ENCODE measurements at places on chromosomes 2 and 18.

GRCh38 chr2:96867756-96868554 lies 1.9 kb downstream of the SEMA4C start:
- H3K4me1 ChIP-seq = peaks cover 36% of the 10 kb centered on the region
- H3K4me3 ChIP-seq = peak overlapping the region; percentile 98
- no peaks in the 10 kb centered on the region for H3K27me3 ChIP-seq
- peaks cover 49% of the 10 kb centered on the region for H3K36me3 ChIP-seq
- peak overlapping the region; percentile 100 for H3K27ac ChIP-seq
- DNase-seq = no peak

GRCh38 chr2:33419581-33420200 lies 56.8 kb upstream of the RASGRP3 start:
- no peak overlapping the region for H3K4me3 ChIP-seq
- no peak overlapping the region for H3K27ac ChIP-seq
- no peaks in the 10 kb centered on the region for H3K27me3 ChIP-seq
- no peaks in the 10 kb centered on the region for H3K4me1 ChIP-seq
- DNase-seq = no peak

- H3K4me3 ChIP-seq = no peak overlapping the region
- no peak for DNase-seq
- H3K4me1 ChIP-seq = no peaks in the 10 kb centered on the region
- H3K27ac ChIP-seq = no peak overlapping the region
- H3K27me3 ChIP-seq = no peaks in the 10 kb centered on the region
- no peaks in the 10 kb centered on the region for H3K36me3 ChIP-seq
These were observed 12.2 kb downstream of the XDH start for GRCh38 chr2:31402388-31402787.

DNA sequence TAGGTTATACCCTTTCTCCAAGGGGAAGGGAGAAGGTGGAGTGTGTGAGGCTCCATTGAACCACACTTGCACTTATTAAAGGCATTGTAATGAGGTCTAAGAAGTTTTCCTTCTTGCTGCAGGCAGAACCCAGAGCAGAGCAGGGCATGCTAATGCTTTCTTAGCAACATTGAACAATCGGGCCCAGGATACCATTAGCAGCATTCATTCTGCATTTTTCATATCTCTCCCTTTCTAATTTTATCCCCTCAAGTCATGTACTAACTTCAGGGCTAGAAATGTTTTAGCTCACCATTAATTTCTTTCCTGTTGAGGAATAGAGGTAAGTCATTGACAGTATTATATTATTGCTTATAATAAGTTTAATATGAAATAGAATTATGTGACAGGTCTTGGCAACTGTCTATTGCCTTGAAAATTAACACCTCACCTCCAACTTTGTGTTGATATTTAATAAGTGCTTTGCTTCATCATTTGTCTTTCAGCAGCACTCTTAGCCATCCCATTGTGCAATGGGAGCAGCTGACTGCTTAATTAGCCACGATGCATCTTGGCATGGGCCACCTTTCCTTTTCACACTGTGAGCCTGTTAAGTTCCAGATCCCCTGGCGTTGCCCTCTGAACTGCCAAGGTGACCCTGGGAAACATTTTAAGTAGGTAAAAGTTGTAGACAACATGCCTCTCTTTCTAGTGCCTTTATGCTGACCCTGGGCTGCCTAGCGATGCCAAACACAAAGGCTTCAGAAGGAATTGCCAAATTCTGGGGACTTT lies 300.8 kb upstream of the MEX3C start:
- H3K4me3 ChIP-seq = no peak overlapping the region
- no peaks in the 10 kb centered on the region for H3K27me3 ChIP-seq
- no peaks in the 10 kb centered on the region for H3K4me1 ChIP-seq

DNA sequence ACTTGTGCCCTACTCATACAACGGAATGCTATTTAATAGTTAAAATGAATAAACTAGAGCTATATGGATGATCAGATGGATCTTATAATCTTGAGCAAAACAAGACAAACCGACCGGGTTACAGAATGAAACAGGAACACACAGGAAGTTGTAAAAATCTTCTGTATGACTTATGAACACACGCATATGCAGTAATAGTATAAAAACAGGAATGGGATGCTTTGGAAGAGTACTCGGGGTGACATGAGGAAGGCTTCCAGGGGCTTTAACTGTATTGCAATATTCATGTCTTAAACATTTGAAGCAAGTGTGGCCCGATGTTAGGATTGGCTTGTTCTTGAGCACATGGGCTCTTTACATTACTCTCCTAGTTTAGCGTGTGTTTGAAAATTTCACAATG lies 14.9 kb upstream of the E2F6 start:
- peaks cover 16% of the 10 kb centered on the region for H3K4me1 ChIP-seq
- no peak for DNase-seq
- peaks cover 58% of the 10 kb centered on the region for H3K27me3 ChIP-seq
- H3K4me3 ChIP-seq = no peak overlapping the region
- no peak overlapping the region for H3K27ac ChIP-seq
- no peaks in the 10 kb centered on the region for H3K36me3 ChIP-seq

DNA sequence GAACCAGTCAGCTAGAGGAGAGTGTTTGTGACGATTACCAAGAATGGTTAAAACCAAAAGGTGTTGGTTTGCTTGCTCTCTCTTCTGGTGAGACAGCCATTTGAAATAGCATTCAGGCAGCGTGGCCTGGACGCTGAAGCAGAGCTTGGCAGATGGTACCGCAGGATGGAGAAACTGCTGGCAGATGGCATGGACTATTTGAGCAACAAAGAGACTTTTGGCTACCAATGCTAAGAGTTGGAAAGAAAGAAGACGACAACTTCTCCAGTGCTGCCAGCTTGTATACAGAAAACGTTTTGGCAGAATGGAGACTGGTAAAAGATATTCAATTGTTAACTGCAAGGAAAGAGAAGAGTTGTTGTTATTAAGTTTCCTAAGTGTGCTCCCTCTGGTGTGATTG lies 315.0 kb downstream of the PARD3B start:
- H3K4me1 ChIP-seq = no peaks in the 10 kb centered on the region
- H3K4me3 ChIP-seq = no peak overlapping the region
- peak; percentile 38 for DNase-seq
- H3K27ac ChIP-seq = no peak overlapping the region

DNA sequence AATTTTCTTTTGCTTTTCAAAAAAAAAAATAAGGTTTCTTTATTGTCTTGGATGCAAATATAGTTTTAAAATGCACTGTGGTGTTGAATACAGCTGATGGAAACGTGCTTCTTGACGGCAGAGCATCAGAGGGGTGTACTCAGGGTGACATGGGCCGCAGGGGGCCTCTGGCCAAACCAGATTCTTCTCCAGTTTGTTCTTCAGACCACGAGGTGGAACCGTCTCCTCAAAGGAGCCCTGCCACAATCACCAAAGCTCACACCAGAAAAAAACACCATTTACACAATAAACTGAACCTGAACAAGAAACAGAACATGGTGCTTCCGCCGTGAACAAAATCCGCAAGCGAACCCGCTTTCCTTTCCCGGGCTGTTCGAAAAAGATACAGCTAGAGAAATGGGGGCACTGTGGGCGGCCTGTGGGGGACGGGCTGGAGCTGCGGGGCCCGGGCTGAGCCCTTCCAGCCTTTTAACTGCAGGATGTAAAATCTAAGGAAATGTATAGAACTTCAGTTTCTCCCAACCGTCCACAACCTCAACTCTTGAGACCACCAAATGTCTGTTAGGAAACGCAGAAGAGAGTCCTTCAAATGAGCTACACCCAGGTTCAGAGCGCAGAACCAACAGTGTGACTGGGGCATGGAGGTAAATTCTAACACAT lies 34.5 kb downstream of the PSMG2 start:
- no peaks in the 10 kb centered on the region for H3K4me1 ChIP-seq
- H3K27me3 ChIP-seq = no peaks in the 10 kb centered on the region
- H3K36me3 ChIP-seq = no peaks in the 10 kb centered on the region
- DNase-seq = no peak
- H3K27ac ChIP-seq = no peak overlapping the region

DNA sequence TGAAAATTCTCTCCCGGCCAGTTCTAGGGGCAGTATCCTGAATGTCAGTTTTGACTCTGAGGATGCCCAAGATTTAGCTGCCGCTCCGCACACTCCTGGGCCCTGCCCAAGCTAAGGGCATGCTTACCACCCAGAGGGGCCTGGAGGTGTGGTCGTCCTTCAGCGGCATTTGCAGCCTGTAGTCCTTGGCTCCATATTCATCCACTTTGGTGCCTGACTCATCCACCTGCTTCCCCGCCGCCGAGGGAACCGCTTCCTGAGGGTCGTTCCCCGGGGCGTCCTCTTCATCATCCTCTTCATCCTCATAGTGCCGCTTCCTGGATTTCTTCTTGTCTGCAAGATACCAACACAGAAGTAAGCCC lies 577 bp downstream of the ERCC3 start:
- no peaks in the 10 kb centered on the region for H3K27me3 ChIP-seq
- H3K36me3 ChIP-seq = peaks cover 40% of the 10 kb centered on the region
- peaks cover 10% of the 10 kb centered on the region for H3K4me1 ChIP-seq
- peak overlapping the region; percentile 88 for H3K27ac ChIP-seq
- peak overlapping the region; percentile 95 for H3K4me3 ChIP-seq

DNA sequence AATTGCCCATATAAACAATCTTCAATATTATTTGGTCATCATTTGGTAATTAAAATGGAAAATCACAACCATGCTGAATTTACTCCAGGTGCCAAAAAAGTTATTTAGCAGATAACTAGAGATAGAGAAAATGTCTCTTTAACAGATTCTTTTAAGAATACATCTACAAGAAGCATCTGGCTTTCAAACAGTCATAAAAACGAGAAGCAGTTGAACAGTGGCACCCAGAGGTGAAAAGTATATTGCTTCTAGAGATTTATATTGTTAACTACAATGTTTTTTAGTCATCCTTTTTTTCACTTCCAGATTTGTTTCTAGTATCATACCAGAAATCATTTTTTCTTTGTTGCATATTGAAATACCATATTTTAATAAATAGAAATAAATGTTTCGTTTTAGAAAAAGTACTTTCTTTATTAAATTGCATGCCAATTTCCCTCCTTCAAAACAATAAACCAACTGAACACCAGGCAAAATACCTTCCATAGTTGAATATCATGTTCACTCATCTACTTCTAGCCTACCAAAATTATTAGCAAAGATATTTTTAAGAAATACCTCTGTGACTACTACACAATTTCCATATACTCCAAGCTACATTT lies 65.4 kb upstream of the HNRNPA3 start:
- peaks cover 9% of the 10 kb centered on the region for H3K4me1 ChIP-seq
- H3K36me3 ChIP-seq = no peaks in the 10 kb centered on the region
- H3K27me3 ChIP-seq = peaks cover 43% of the 10 kb centered on the region
- H3K27ac ChIP-seq = no peak overlapping the region

DNA sequence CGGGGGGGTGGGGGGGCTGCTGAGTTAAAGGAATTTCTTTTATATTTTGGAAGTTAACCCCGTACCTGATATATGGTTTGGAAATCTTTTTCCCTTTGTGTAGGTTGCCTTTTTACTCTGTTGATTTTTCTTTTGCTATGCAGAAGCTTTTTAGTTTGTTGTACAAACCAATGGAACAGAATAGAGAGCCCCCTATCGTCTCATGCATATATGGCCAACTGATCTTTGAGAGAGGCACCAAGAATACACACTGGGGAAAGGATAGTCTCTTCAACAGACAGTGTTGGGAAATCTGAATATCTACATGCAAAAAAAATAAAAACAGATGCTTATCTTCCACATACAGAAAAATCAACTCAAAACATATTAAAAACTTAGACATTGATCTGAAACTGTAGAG lies 647.8 kb upstream of the KLHL29 start:
- no peak overlapping the region for H3K4me3 ChIP-seq
- no peaks in the 10 kb centered on the region for H3K36me3 ChIP-seq
- no peak for DNase-seq
- no peaks in the 10 kb centered on the region for H3K4me1 ChIP-seq

DNA sequence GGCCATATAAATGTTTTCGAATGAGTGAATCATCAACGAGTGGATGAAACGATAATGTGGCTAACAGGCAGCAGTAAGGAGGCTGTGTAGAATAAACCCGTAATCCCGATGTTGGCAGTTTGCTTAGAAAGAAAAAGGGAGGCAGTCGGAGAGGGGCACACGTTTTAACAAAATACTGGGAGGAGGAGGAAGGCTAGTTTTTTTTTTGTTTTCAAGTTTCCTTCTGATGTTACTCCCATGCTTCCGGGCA lies 476 bp upstream of the MSH2 start:
- peak overlapping the region; percentile 79 for H3K4me3 ChIP-seq
- H3K36me3 ChIP-seq = no peaks in the 10 kb centered on the region
- no peaks in the 10 kb centered on the region for H3K4me1 ChIP-seq
- no peak for DNase-seq
- peak overlapping the region; percentile 64 for H3K27ac ChIP-seq

DNA sequence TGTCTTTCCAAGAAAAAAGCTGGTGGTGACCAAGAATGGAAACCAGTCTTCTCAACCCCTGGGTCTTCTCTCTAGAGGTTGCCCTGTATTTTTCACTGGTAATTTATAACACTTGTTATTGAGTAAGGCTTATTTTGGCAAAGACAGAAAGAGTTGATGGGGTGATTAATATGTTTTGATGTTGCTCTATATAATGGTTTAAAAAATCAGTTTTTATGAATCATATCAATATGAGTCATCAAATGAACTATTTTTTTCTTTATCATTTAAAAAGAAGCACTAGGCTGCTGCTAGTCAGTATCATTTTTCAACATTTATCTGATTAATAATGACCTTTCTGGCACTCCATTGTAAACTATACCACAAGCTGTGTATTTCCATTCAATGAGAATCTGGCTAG lies 1142.2 kb downstream of the LRP1B start:
- no peak overlapping the region for H3K4me3 ChIP-seq
- no peak for DNase-seq
- H3K27me3 ChIP-seq = no peaks in the 10 kb centered on the region
- no peaks in the 10 kb centered on the region for H3K4me1 ChIP-seq
- H3K27ac ChIP-seq = no peak overlapping the region

DNA sequence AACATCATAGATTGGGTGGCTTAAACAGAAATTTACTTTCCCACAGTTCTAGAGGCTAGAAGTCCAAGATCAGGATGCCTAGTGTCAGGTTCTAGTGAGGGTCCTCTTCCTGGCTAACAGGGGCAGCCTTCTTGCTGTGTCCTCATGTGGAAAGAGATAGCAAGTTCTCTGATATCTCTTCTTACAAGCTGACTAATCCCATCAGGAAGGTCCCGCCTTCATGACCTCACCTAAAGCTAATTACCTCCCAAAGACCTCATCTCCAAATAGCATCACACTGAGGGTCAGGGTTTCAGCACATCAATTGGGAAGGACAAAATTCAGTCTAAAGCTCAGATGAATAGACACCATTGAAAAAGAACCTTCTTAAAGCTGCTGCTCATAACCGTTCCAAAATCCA lies 22.9 kb downstream of the ACVR1 start:
- H3K36me3 ChIP-seq = no peaks in the 10 kb centered on the region
- H3K4me1 ChIP-seq = peaks cover 24% of the 10 kb centered on the region
- no peak overlapping the region for H3K4me3 ChIP-seq
- H3K27me3 ChIP-seq = no peaks in the 10 kb centered on the region
- H3K27ac ChIP-seq = no peak overlapping the region

DNA sequence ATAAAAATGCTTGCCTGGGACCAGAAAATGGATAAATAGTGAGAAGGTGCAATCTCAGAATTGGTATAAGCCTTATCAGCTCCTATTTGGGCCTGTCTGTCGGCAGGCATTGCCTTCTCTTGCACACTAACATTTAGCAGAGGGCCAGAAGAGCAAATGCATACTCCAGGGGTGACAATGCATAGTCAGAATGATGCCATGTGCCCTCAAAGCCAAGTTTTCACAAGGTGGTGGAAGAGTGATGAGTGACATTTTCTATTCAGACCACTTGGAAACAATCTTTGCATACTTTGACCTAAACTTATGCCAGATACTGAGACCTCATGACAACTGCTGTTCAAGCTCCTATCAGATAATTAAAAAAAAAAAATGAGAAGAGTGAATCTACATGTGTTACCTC lies 276.3 kb downstream of the SETBP1 start:
- H3K27me3 ChIP-seq = no peaks in the 10 kb centered on the region
- no peak overlapping the region for H3K27ac ChIP-seq
- no peaks in the 10 kb centered on the region for H3K4me1 ChIP-seq
- H3K36me3 ChIP-seq = peaks cover 5% of the 10 kb centered on the region
- no peak overlapping the region for H3K4me3 ChIP-seq

Measured in tibial artery (tissue), 4 donors.